ENCODE measurements at places on chromosomes 13 and 19.

DNA sequence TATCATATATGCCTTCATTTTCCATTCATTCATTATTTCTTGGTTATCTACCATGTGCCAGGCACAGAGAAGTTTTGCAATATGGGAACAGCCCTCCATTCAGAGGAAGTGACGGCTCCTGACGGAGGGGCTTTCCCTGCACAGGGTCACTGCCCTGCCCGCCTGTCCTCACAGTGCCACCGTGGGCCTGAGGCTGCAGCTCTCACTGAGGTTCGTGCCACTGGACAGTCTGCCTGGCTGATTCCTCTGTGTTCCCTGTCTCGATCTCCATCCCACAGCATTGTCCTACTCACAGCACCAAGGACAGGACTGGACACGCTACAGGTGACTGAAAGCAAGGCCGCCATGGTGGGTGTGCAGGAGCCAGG, 92.7 kb downstream of the TSHZ3 start:
- DNase-seq, result no peak

DNA sequence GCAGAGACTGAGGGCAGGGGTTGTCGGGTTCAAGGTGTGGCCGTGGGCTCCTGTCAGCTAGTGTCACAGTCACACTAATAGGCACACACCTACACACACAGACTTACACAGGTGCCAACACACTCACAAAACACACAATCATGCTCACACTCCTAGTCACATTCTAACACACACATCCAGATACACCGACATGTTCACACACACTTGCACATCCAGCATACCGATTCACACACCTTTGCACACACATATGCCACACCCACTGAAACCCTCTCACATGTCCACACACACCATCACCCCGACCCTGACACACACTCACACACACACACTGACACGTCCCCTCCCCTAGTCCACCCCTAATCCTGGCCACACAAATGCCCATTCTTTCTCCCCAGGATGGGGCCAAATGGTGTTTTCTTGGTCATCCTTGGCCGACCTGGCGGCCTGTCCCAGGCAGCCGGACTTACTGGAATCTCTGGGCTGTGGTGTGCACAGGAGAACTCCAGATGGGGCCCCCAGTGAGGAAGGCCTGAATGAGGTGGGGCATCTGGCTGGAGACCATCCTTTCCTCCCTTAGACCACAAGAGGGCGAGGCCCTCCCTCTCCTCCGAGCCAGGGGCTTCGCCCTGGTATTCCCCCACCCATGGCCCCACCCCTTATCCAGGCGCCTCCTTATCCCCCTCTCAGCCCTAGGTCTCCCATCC, 19.1 kb upstream of the PNMA8B start:
- no peak for DNase-seq

GRCh38 chr13:39016787-39017186, 21.1 kb downstream of the PROSER1 start:
- peak; percentile 38 for DNase-seq

DNA sequence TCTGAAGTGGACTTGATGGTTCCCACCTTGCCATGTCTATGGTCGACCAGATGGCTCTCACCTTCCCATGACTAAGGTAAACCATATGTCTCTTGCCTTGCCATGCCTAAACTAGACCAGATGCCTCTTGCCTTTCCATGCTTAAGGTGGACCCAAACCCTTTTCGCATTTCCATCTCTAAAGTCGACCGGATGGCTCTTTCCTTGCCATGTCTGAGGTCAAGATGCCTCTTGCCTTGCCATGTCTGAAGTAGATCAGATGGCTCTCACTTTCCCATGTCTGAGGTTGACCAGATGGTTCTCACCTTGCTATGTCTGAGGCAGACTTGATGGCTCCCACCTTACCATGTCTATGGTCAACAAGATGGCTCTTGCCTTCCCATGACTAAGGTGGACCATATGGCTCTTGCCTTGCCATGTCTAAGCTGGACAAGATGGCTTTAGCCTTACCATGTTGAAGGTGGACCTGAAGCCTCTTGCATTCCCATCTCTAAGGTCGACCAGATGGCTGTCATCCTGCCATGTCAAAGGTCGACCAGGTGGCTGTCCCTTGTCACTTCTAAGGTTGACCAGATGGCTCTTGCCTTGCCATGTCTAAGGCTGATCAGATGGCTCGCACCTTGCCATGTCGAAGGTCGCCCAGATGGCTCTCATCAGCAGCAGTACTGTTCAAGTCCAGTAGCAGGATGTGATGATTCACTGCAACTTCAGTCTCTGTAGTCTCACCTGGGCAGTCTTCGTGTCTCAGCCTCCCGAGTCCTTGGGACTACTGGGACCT, 1439.4 kb downstream of the UQCRFS1 start:
- no peak for DNase-seq

GRCh38 chr19:28633319-28634018, 579.5 kb downstream of the UQCRFS1 start:
- DNase-seq, result peak; percentile 5

DNA sequence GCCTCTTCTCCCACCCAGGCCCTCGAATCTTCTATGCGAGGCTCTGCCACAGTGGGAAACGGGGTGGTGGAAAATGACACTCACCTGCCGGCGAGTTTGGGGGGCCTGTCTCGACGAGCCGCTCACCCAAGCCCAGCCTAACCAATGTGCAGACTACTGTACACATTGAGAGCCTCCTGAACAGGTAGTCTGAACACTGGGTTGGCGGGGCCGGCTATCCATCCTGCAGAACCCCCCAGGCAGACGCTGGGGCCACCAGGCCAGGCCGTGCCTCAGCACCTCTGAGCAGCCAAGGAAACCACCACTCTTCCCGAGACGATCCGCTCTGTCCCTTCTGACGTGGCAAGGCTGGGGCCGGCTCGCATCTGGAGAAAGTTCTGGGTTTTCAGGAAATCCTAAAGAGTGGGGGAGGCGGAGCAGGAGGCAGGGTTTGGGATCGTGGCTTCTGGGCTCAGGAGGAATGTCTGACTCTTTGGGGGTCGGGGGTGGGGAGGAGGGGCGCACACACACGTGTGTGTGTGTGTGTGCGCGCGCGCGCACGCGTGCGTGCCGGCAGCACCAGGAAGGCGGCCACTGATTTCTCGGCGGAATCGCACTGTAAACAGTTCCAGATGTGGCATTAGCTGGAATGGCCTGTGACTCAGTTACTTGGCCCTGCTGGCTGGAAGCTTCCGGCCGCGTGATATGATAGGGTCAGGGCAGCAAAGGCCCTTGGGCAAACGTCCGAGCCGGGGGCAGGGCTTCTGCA, 18.5 kb downstream of the TMED1 start:
- DNase-seq, result no peak

- no peak for DNase-seq
Observed at GRCh38 chr13:98173431-98174152, 3.5 kb downstream of the RNF113B start.

GRCh38 chr13:30615866-30616541, 1.7 kb upstream of the USPL1 start:
- DNase-seq, result no peak

- no peak for DNase-seq
Observed at GRCh38 chr13:51324714-51325420, 14.6 kb upstream of the SERPINE3 start.

DNA sequence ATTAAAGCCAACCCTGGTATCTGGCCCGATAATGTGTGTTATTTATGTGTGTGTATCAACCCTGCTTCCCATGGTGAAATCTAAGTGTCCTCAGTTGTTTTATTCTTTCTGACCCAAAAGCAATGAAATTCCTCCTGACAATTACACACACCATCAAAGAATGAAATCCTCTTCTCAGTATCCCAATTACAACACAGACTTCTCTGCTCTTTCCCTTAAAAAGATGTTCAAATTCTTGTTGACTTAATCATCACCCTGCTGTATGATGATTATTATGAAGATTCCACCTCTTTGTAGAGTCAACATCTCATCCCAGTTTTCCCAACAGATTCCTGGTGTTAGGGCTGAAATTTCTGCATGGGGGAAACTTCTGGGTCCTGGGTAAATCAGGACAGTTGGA, 8.9 kb upstream of the TRPC4 start:
- no peak for DNase-seq

- no peak for DNase-seq
Observed at GRCh38 chr13:96991072-96991471, 3.2 kb downstream of the OXGR1 start.

- no peak for DNase-seq
Observed at GRCh38 chr13:49497272-49497671, 1.5 kb downstream of the PHF11 start.

DNA sequence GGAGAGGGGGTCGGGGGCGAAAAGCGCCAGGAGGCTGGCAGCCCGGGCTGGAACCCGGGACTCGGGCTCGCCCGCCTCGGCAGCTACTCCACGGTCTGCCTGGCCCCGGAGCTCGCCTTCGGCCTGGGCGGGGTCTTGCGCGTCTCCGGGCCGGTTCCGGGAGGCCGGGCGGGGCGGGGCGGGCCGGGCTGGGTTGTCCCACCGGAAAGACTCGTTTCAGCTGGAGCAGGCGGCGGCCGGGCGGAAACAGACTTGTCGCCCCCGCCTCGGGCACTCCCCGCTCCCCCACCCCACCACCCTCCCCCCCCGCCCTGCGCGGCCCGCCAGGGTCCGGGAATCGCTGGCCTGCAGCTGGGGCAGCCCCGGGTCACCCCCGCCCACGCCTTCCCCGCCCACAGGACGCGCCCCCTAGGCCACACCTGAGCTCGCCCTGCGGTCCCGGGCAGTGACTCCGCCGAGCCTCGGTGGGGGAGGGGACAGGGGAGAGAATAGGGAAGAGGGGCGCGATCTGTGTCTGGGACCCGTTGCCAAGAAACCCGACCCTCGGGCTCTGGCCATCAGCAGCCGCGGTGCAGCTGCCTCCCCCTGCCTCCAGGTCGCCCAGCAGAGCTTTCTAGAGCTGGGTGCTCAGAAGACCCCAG, 109.4 kb downstream of the KCTD15 start:
- no peak for DNase-seq

- no peak for DNase-seq
Observed at GRCh38 chr19:53079313-53079924, 23.8 kb downstream of the ZNF160 start.

GRCh38 chr13:91162180-91162579, 185.3 kb upstream of the MIR17HG start:
- no peak for DNase-seq

- DNase-seq, result no peak
Observed at GRCh38 chr19:58085348-58085875, 12.6 kb downstream of the ZSCAN18 start.

DNA sequence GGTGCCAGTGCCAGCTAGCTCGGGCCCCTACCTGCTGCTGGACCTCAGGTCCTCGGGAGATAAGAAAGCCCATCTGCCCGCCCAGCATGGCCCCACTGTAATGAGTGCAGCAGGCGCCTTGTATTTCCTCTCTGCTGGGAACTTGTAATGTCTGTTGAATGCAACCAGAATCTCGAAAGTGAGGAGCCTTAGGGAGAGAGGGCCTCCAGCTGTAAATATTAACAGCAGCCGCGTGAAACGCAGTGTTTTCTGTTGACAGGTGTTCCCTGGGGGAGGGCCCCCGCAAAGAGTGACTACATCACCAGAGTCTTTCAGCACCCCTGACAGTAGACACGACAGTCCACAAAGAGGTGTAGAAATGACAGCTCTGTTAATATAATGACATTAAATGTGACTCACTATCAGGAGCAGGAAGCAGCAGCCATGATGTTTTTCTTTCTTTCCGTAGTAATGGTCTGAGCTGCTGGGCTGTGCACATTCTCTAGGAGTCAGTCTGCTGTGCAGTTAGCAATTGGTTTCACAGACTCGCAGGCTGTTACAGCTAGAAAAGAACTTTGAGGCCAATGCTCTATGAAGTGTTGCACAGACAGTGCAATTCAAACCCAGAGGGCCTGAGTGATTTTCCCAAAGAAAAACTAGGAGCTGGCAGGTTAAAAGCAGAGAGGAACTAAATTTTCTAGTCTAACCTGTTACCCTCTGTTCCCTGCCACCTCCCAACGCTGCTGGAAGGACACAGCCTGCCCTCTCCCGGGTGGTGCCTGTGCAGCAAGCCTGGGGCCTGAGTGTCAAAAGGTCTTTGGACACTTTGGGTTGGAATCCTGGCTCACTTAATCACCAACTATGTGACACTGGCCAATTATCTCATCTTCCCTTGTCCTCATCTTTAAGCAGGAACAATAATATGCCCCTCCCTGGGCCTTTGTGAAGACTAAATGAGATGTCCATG, 58.6 kb upstream of the WASF3 start:
- DNase-seq, result no peak

DNA sequence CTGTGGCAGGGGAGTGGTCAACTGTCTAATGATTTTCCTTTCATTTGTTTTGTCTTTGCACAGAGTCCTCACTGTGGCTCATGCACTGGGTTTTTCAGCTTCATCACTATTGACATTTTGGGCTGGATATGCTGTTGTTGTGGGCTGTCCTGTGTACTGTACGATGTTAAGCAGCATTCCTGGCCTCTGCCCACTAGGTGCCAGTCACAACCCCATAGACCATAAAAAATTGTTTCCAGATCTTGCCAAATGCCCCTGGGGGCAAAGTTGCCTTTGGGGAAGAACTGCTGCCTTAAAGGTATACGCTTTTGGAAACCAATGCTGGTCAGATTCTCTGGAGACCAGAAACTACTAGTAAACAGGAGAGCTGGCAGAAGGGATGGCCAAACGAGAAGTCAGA, 310.4 kb downstream of the SPRY2 start:
- DNase-seq, result no peak

GRCh38 chr19:5122121-5122400, 153.1 kb downstream of the KDM4B start:
- DNase-seq, result no peak

GRCh38 chr13:110326263-110326904, 19.3 kb downstream of the COL4A2 start:
- no peak for DNase-seq

GRCh38 chr13:59230484-59231264, 933.1 kb downstream of the DIAPH3 start:
- no peak for DNase-seq

All from NCI-H1694 (cell line).